ENCODE measurements at places on chromosomes 4 and X.

- DNase-seq, result no peak
These were observed 55.0 kb downstream of the MRPL1 start for GRCh38 chr4:77917601-77918000.

DNA sequence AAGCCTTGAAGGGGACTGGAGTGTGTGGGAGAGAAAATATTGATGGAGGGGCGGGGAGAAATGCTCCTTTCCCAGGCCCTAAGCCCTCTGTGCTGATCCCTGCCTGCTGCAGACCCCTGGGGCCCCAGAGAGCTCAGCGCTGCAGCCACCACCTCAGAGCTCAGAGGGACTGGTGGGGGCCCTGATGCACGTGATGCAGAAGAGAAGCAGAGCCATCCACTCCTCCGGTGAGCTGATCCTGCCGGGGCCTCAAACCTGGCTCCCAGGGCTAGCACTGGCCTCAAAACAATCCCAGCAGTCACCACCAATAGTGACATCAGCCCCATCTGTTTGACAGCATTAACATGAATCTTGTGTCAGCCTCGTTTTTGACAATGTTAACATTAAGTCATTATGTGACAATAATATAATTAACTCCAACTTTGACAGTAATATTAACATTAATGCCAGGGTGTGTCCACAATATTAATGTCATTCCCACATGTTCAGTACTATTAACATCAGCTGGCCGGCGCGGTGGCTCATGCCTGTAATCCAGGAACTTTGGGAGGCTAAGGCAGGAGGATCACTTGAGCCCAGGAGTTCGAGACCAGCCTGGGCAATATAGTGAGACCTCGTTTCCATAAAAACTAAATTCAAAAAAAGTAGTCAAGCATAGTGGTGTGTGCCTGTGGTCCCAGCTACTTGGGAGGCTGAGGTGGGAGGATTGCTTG lies 5.8 kb downstream of the WAS start:
- no peak for DNase-seq

DNA sequence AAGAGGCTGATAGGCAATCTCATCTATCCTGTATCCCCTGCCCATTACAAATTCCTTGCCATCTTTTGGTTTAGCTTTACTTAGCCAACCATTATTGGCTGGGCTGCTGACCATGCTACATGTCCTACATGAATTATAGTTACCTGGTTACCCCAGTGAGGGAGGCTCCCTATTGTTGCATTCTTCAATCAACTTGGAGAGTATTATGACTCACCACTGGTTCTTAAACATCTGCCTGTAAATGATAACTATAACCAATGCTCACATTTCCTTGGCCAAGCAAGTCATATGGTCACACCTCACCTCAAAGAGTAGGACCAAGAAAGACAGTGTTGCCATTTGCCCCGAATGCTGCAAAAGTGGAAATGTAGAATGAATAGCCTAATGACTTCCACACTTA lies 297.6 kb downstream of the IL15 start:
- DNase-seq, result no peak

- DNase-seq, result no peak
These were observed 115.9 kb upstream of the RAI2 start for GRCh38 chrX:17976955-17977354.

DNA sequence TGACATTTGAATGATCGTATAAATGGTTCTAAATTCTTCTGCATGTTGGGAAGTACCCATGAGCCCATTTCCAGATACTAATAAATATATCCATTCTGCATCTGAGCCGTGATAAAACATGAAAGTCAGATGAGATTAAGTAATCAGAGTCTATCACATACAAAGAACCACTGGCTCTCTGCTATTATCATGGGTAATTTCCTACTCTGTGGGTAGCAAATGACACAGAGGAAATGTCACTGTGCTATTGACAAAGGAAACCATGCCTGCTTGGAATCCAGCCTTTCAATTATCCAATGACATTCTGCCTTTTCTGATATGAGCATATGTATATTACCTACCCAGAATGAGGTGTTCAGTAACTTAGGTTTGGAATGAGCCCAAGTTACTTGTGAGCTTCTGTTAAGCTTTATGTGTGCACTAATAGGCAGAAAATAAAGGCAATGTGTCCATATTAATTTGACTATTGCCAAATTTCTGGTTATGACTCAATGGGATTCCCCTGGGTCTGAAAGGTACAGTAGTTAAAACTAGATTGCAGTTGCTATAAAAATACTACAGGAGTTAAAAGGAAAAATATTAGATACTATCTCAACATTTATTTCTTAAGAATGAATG lies 238.7 kb upstream of the KCNIP4 start:
- DNase-seq, result no peak

Data from bone marrow (tissue), 2 donors.